ENCODE measurements at places on chromosomes 3 and 15.
A peak's percentile ranks its signal among the peaks of the same experiment; 100 is the strongest.

DNA sequence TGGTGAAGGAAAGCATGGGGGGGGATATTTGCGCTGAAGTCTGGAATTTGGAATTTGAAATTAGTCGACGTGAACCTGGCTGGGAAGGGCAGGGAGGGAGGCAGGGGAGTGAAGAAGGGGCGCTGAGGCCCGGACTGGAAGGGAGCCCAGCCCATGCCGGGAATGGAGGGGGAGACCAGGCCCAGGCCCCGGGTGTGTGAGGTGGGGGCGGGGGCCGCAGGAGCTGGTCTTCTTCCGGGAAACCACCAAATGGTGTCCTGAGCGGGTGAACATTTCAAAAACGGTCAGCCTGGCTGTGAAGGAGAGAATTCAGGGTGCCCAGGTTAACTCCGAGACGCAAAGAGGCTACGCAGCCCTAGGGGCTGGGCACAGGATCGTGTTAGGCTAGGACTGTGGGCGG is 497 bp upstream of the PRR20G start:
- no peak for DNase-seq

- no peak for DNase-seq
Measured at GRCh38 chr3:131402391-131403039, 20.9 kb downstream of the NUDT16 start.

- no peak for DNase-seq
Measured at GRCh38 chr15:74268020-74268419, 31.9 kb downstream of the CCDC33 start.

DNA sequence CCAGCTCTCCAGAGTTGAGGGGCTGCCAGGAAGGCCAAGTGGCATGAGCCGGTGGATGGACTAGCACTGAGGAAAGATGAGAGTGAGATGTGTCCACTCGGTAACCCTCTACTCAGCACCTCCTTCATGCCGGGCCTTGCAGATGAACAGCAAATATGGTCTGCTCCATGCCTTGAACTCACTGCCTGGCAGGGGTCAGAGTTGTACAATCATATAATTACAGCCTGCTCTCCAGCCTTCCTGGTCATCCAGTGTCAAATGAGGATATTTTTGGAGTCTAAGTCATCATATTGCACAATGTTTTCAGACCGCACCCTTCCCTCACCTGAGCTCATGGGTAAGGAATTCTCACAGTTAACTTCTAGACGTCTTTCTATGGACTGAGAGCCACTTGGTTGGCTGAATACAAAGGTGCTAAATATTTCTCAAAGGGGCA is 4.9 kb downstream of the MGLL start:
- DNase-seq: no peak

DNA sequence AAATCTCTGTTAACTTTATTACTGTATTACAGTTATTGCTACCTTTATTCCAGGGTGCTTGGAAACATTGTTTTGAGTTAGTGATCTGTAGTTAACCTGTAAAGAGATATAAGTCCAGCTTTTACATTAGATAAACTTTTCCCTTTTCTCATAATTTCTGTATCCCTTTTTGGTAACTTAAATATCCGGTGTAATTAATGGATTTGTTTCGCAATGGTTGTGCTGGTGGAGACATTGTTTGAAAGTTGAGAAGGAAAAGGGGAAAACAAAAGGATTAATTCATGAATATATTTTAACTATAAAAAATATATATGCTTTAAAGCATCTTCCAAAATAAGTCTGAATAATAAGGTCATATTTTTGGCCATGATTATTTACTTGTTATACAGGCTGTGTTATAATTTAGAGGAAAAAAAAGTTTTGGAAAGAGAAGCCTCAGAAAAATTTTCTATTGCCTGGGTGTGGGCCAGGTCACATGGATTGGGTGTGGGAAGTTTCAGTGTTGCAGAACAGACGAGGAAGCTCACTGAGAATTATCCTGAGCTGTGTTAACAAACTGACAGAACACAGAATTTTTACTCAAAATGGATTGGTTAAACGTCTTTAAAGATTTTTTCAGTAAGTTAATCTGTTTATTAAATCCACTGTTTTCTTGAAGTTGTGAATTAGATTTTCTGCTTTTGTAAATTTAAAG is 27.7 kb upstream of the IL20RB start:
- DNase-seq: no peak

DNA sequence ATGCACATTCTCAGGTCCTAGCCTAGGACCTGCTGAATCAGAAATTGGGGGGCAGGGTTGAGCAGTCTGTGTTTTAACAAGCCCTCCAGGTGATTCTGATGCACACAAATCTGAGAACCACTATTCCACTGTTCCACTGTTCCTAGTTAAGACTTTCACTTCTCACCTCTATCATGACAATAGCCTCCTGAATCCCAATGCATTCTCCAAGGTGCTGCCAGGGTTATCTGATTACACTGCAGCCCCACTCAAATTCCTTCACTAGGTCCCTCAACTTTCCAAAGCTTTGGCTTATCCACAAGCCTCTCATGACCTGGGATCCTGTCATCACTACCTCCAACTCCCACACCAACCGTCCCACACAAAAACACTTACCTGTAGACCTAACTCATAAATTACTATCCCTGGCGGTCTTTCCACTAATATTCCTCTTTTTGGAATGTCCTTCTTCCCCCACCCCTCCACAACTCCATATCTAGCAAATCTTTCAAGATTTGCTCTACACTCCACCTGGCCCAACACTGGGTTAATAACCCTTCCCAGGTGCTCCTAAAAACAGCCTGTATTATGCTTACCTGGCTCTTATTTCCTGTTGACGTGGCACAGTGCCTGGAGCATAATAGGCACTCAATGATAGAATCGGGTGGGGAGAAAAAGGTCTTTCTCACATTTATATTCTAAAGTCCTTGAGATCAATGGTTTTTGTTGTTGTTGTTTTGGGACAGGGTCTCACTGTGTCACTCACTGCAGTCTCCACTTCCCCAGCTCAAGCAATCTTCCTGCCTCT is 27.2 kb downstream of the TBL1XR1 start:
- DNase-seq: no peak

DNA sequence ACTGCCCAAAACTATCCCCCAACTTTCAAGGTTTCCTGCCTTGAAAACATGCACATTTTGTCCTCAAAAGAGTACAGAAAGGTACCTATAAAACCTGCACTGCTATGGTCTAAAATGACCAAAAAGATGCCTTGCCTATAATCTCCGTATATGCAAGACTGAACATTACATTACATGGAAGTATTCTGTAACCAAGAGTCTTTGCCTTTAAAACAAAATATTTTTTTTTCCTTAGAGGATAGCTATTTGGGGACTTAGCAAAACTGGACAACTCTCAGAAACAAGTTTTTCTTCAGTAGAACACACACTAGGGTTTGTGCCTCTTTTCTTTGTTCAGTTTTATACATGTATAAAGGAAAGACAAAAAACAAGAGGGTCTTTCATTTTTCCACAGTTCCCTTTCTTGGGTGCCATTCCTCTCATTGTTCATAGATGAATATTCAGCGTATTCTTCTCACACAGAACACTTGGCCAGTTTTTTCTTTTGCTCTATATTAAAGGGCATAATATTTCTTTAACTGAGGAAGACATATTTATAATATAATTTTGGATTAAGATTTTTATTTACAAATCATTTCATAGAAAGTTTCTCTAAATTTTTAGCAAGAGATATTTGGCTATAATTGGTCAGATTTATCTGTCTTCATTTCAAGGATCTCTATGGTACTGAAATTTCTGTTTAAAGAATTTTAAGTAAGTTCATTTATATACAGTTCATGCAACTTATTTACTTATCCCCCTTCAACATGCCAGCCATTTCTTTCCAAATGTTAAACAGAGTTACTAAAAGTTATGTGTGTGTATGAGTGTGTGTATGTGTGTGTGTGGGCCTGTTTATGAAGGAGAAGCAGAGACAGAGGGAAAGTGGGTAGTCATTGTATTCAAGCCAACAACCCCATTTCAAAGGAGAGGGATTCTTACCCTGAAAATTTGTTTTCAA is 142.6 kb downstream of the ZBTB20 start:
- no peak for DNase-seq

- DNase-seq: no peak
Measured at GRCh38 chr3:101902041-101902440, 52.7 kb downstream of the NFKBIZ start.

DNA sequence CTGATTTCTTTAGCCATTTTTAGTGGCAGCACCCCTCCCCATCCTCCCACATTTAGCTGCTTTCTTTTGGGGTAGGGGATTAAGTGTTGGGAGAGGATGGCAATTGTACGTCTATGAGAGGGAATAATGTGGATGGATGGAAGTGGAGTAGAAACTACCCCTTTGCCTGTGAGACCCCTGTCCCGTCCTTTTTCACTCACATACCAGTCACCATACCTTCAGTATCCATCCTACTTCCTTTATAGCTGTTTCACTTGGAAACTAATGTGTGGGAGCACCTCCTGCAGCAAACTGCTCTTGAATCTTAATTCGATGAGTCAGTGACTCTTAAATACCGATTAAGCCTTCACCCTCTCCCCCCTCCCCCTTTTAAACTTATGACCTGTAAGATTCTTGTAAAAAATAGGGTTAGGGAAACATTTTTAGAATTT is 730 bp downstream of the SPRED1 start:
- no peak for DNase-seq

DNA sequence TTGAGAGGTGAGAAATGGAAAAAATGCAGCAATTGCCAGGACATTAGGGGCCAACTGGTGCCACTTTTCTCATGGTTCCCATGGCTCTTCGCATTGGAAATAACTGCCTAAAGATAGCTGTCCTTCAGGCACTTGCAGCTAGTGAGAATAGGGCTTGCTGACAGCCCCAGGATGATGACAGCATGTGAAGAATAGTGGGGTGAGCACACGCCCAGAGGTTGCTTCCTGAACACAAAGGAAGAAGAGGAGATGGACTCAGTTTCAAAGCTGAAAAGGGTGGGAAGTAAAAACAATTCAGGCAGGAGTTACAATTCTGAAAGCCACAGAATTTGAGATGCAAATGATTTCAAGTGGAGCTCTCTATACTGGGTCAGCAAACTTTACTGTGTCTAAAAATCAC is 45.6 kb downstream of the TNFAIP8L3 start:
- no peak for DNase-seq

DNA sequence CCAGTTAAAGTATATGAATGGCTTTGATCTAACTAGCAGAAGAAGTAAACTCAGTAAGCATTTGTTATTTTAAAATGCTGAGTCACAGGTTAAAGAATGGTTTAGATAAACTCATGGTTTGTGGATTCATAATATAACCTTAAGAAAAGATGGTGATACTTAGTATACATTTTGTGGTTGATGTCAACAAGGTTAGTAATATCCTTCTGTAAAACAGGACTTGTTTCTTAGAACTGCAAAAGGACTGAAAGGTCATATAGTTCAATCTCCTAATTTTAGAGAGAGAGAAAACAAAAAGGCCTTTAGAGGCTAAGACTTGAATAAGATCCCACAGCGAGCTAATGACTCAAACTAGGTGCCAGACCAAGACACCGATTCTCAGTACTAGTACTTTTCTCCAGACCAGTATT is 50.0 kb downstream of the STRIT1 start:
- DNase-seq: no peak

DNA sequence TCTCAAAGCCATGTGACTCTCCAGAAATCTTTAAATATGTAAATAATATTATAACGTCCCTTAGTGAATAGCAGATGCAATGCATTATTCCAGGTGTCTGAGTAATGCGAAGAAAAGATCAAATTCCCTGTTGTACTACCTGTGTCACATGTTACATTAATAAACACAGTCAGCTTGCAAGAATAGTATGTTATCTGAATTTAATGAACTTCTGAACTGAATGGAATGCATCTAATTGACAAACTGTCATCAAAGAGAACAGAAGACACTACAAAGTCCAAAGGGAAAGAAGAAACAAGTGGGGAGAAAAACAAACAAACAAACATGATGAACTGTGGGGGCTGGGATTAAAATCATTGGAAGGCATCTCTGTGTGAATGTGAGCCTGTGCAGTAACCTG is 508.8 kb downstream of the LPP start:
- no peak for DNase-seq

DNA sequence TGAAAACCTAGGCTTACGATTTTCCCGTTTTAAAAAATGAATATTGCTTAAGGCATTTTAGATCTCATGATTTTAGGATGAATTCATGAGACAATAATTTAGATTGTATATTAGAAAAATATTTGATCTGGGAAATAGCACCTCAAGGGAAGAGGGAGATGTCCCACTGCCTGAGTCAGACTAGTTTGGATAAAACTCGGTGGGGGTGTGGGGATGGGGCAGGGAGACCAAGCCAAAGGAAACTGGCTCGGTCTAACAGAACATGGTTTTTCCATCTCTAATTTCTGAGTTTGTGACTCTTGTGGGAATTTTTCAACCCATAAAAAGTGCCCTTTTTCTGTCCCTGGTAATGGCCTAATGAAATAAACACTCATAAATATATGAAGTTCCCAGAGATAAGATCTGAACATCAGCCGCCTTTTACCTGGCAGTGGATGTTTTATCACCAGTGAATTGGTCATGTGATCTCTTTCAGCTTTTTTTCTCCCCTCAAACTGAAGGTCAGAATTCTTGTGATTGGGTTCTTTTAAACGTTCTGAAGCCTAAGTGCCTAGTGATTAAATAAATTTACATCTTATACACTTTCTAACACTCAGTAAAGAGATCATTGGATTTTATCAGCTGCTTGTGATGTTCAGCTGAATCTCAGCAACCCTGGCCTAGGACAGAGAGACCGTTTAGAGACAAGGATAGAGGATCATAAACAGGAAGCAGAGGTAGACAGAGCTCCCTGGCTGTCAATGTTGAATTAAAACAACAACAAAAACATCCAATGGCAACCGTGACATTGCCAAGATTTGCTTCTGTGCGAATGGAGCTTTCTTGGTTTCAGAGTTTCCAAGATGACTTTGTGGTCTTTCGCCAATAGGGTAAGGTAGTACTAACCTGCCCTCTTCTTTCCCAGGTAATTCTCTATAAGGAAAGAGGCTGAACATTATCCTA is 1038.2 kb downstream of the MCTP2 start:
- no peak for DNase-seq

GRCh38 chr3:132198516-132198915 is 118.7 kb upstream of the ACP3 start:
- DNase-seq: no peak

DNA sequence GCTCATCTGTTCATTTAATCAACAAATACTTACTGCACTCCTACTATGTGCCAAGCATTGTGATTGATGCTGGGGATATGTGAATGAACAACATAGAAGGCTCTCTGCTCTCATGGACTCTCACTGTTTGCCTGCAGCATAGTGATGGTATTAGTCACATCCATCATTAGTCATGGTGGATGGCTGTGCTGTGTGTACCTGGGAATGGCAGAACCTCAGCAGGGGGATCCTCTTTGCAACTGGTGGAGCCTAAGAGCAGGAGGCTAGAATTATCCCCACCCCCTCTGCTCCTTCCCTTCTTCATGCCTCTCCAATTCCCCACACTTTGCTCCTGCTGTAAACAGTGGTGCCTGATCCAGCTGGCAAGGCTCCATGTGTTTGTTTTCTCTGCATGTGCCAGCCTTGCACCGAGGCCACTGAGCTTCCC is 20.5 kb downstream of the BOC start:
- peak; percentile 75 for DNase-seq

DNA sequence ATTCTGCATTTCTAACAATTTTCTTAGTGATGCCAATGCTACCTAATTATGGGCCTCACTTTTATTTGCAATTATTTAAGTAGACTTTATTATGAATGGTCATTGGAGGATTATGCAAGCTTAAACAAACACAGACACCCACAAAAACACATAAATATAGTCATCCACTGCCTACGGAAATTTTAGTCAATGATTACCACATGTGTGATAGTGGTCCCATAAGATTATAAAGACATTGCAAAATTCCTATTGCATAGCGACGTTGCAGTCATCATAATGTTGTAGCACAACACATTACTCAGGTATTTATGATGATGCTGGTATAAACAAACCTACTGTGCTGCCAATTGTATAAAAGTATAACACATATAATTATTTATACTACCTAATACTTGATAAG is 247.8 kb upstream of the ALCAM start:
- DNase-seq: no peak

Measured in NCI-H1694 treated with DMSO at 0.1 percent for 48 hours (cell line).